ENCODE measurements at places on chromosomes 16 and 17.
A peak's percentile ranks its signal among the peaks of the same experiment; 100 is the strongest.

DNA sequence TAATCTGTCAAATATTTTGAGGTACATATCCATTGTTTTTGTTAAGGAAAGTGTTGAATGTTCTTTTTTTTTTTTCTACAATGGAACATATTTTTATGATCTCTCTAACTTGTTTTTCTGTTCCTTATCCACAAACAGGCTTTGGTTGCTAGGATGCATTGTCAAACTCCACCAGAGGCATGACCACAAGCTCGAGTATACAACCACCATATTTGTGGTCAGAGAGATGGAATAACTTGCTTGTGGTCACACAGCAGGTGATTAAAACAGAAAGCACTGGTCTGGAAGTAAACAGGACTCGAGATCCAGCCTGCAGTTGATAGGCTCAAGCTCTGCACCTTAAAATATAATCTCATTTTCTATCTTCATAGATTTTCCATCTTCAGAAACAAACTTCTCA is 105.8 kb upstream of the ADAMTS18 start:
- DNase-seq, result no peak

- DNase-seq, result no peak
These were observed 24.8 kb downstream of the STH start for GRCh38 chr17:46023783-46024388.

DNA sequence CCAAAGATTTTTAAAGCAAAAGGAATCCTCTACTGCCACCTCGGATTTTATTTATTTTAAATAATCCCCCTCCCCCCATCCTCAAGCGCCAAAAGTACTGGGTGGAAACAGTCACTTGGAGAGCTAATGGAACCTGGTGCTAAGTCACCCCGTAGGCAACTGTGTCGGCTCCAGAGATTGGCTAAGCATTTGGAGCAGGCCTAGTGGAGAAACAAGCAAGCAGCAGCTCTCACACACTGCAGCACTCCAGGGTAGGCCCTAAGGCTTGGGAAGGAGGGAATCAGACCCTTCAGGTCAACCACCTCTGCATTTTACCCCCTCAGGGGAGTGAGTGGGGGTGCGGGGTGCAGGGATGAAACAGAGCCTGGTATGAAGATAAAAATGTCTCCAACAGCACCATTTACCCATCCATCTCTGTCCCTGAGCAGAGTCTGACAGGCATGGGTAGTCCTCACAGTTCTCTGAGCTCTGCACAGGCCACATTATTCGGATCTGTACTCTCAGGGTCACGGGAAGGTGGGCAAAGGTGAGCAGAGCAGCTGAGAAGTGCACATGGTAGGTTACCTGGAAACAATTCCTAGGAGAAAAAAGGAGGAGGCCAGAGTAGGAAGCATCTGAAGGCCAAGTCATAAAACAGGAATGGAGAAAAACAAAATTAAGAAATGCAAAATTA is 27.2 kb upstream of the STAC2 start:
- no peak for DNase-seq

DNA sequence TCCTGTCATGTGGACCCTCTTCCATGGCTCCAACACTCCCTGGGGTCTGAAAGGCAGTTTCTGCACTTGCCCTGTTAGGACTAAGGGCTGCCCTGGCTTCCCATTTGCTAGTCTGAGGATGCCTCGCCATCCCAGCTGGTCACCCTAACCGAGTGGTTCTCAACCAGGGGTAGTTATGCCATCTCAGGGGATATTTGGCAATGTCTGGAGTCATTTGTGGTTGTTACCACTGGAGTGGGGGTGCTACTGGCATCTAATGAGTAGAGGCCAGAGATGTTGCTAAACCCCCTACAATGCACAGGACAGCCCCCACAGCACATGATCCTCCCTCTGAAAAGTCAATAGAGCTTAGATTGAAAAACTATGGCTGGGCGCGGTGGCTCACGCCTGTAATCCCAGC is 26.9 kb upstream of the CDH1 start:
- DNase-seq, result no peak

- no peak for DNase-seq
These were observed 3.8 kb downstream of the ARHGDIA start for GRCh38 chr17:81867170-81867990.

- no peak for DNase-seq
These were observed 56.9 kb upstream of the ALDH3A1 start for GRCh38 chr17:19805006-19805405.

DNA sequence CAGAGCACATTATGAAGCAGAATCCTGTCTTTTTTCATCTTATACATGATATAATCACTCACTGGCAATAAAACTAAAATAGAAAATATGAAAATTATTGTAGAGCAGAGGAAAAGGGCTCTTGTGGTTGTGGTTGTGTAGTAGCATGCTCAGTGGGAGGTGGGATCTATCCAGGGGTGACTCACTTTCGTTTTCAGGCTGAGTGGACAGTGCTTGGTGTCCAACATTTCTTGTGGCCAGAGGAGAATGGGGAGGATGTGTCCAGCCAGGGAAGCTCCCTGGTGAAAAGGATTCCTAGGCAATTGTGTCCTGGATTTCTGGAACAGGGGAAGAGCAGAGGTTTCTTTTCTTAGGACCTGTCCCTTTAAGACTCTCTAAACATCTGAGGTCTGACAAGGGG is 31.9 kb upstream of the CPHXL start:
- DNase-seq, result no peak

DNA sequence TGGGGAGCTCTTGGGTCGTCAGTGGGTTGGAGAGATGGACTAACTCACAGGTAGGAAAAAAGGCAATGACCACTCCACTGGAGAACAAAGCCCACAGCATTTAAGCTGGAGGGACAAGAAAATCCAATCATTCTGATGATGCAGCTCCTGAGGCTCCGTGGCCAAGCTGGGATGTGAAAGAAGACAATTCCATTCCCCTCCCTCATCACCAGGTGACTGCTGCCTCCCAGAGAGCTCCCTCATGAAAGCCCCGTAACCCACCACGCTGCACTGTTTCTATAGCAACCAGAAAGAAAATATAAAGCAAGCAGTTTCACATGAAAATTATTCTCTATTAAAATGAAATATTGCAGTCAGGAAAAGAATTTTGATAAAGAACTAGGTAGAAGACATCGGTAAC is 15.2 kb downstream of the ANKRD11 start:
- no peak for DNase-seq

- no peak for DNase-seq
These were observed 977 bp upstream of the ZNF778 start for GRCh38 chr16:89216315-89217137.

GRCh38 chr17:82005701-82006348 is 16.9 kb downstream of the CENPX start:
- no peak for DNase-seq

DNA sequence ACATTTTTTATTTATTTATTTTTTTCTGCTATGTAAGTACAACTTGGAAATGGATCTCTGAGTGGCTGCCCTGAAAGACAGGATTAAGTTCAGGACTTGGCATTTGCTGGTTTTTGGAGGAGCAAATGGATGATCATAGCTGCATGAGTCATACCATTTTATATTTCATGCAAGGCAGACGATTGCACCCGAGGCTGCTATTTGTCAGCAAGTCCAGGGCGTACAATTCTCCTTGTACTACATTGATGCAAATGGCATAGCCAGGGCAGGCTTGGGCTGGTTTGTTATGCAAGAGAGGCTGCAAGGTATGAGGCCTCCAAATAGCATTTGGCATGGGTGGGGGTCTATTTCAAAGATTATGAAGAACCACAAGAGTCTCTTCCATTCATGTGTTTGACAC is 81.2 kb upstream of the CACNG3 start:
- DNase-seq, result no peak

DNA sequence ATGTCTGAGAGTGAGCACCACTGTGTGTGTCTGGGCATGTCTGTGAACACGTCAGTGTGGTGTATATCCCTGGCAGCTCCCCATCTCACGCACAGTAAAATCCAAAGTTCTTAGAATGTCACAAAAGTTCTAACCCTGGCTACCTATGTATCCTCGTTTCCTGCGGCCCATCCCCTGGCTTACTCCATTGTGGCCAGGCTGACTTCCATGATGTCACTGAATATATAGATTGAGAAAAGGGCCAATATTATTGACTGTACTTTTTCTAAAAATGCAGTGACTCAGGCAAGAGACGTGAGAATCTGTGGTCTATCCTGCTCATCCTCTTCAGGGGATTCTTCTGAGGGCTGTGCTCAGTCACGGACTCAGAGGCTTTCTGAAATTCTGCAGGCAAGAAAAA is 963 bp upstream of the METTL22 start:
- DNase-seq, result no peak

DNA sequence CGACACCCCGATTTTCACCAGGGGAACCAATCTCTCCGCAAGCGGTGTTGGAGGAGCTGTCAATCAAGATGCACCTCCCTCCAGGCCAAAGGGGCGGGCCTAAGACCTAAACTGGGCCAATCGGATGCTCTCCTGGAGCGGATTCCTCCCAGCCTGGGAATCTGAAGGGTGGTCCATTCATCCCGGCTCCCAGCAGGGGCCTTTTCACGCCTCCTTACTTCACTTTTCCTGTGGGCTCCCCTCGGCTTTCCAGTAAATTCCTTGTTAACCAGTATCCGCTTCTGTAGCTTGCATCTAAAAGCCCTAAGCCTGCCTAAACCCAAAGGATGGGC is 17.1 kb downstream of the C16orf74 start:
- DNase-seq, result peak; percentile 82

GRCh38 chr16:9465161-9465560 is 373.7 kb downstream of the HAPSTR1 start:
- DNase-seq, result no peak

- no peak for DNase-seq
These were observed 124.7 kb upstream of the TNRC6C start for GRCh38 chr17:77833769-77834168.

DNA sequence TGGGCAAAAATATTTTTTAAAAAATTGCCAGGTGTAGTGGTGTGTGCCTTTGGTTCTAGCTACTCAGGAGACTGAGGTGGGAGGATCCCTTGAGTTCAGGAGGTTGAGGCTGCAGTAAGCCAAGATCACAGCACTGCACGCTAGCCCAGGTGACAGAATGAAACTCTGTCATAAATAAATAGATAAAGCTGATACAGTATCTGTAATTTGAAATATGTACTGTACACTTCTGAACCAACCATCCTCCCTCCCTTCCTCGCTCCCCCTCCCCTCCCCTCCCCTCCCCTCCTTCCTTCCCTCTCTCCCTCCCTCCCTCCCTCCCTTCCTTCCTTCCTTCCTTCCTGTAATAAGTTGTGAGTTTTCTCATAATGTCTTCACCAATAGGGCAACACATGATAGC is 208.4 kb upstream of the RBFOX1 start:
- no peak for DNase-seq

GRCh38 chr16:88526008-88526905 is 43.9 kb upstream of the ZC3H18 start:
- no peak for DNase-seq

DNA sequence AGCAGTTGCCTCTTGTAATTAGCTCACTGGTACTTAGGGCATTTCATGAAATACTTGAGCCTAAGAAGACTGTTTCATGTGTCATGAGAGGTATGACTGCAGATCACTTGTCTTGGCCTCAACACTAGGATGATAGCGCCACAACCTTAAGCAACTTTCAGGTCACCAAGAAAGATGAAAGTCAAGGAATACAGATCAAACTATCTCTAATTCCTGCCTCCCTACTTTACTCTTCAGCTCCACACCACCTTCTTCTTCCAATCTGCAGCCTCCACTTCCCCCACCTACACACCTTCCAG is 28.0 kb downstream of the GNA13 start:
- no peak for DNase-seq

DNA sequence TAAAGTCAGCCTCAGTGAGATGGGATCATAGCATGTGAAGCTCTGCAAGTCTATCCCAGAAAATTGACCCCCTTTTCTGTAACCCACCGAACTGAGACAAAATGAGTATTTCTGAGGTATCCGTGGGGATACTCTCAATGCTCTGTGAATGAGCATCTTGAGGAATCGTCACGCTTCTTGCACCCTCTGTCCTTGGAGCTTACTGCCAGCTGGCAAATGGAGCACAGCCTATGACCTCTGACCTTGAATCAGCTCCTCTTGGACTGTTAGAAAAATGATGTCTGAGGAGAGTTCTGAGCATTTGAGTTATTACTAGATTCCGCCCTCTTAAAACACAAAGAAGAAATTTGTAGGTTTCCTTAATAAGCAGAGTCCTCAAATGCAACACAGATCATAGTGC is 342.1 kb downstream of the ZFHX3 start:
- no peak for DNase-seq

GRCh38 chr16:5604770-5605169 is 507.2 kb upstream of the EEF2KMT start:
- DNase-seq, result peak; percentile 17

DNA sequence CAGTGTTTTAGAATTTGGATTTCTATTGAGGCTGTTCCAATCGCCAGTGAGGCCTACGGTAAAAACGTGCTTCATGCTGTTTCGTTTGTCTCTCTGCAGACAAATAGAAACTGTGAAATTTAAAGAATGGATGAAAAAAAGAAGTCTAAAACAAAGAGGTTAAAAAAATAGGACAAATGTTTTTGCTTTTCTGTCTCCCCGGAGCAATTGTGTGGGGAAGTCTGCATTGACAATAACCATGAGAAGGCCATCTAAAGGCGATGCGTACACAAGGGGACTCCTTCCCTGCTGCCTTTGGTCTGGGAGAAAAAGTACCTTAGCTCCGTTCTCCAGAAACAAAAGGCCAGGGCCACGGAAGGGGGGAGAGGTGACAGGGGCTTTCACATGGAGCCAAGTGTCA is 4.6 kb upstream of the ZFHX3 start:
- DNase-seq, result no peak

GRCh38 chr16:88329726-88330700 is 52.7 kb upstream of the ZNF469 start:
- DNase-seq, result no peak

- DNase-seq, result no peak
These were observed 11.2 kb downstream of the FOXF1 start for GRCh38 chr16:86521236-86522197.

- peak; percentile 40 for DNase-seq
These were observed 29.3 kb downstream of the TLE7 start for GRCh38 chr16:71412270-71413160.

GRCh38 chr17:79944251-79944812 is 91.3 kb downstream of the TBC1D16 start:
- DNase-seq, result no peak

DNA sequence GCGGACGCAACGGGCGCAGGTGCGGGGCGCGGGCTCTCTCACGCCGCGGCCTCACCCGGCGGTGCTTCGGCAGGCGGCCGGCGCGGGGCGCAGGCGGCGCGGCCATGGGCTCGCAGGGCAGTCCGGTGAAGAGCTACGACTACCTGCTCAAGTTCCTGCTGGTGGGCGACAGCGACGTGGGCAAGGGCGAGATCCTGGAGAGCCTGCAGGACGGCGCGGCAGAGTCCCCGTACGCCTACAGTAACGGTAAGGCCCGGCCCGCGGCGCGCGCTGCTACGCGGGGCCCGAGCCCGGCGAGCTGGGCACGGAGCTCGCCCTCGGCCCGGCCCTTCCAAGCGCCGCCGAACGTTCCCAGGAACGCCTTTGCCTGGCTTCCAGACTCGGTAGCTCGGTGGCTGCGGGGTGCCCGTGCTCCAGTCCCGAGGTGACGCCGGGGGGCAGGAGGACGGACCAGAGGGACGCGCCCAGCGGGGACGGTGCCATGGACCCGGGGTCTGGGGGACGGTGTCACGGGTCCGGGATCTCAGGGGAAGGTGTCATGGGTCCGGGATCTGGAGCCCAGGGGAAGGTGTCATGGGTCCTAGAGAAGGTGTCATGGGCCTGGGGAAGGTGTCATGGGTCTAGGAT is 435 bp downstream of the RAB40C start:
- no peak for DNase-seq

- DNase-seq, result no peak
These were observed 33.9 kb downstream of the DCUN1D3 start for GRCh38 chr16:20866145-20866772.

- DNase-seq, result no peak
These were observed 9.9 kb upstream of the NAGS start for GRCh38 chr17:43994272-43995149.

All from iPS DF 19.7 (cell line).